ENCODE measurements at places on chromosomes 1 and 21.

DNA sequence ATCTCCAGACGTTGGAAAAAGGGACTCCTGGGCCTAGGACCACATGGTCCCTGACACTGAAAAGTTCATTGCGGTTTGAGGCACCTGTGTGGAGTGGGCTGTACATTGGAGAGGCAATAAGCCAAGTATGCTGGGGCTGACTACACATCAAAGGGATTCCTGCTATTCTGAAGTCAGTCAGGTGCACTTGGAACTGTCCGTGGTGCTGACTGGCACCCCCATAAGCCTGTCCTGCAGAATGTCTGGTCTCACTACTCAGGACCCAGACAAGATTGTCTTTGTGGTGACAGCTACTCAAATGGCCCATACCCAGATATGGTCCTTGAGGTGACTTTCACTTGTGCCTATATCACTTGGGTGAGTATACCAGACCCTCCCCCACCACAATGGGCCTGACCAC is 150.6 kb downstream of the RWDD3 start:
- DNase-seq, result no peak

DNA sequence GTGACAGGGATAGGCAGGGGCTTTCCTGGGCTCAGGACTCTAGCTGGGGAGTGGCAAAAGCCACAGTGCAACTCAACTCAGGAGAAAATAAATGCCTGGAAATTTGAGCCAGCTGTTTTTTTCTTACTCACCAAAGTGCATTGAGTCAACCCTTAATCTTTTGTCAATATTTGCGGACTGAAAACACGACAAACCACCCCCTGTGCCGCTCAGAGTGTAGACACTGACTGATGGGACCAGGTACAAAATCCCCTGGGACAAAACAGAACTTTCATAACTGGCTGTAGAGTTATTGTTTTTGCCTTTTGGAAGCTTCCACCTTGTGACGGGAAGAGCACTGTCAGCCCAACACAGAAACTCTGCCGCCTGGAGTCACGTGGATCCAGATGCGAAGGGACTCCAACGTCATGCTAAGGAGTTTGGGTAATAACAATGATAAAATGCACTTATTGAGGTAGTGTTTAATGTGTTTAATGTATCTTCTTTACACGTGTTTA is 164.6 kb downstream of the PLPP3 start:
- DNase-seq, result no peak

DNA sequence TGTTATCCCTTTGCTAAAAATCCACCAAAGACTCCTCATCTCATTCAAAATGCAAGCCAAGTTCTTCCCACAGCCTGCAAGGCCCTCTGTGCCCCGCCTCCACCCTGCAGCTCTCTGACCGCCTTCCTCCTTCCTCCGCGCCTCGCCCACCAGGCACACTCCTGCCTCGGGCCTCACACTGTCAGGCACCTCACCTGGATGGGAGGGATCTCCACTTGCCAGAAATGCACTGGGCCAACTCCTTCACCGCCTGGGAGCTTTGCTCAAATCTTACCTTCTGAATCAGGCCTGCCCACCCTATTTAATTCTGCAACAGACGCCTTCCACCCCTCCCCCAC is 26.2 kb downstream of the PGBD5 start:
- no peak for DNase-seq

GRCh38 chr1:64967381-64967780 is 1.0 kb upstream of the JAK1 start:
- peak; percentile 19 for DNase-seq

GRCh38 chr1:206823727-206824126 is 41.7 kb upstream of the IL20 start:
- no peak for DNase-seq

GRCh38 chr1:55214934-55215193 is 300 bp downstream of the USP24 start:
- DNase-seq, result peak; percentile 49

GRCh38 chr1:119453021-119453420 is 38.1 kb downstream of the HSD3B2 start:
- no peak for DNase-seq

DNA sequence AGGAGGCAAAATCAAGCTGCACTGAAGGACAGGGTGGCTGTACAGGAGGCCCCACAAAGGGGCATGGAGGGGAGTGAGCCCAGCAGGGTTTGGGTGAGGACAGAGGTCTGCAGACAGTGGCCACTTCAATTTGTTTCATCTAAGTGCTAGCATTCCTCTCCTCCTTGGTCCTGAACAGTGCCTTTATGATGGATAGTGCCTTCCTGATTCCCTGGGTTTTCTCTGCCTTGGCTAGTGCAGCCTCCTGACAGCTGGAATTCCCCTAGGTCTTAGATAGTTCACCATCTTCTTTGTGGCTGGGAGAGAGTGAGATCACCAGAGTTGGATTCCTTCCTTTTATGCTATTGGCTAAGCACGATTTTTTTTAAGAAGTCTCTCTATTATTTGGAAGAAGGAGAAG is 3.8 kb upstream of the HPCAL4 start:
- DNase-seq, result no peak

Measured in WERI-Rb-1 (cell line).